Renal cortical epithelial cell (primary cell): ENCODE measurements at places on chromosomes 5 and 9. TPM values are rescaled to one million over a fixed set of nuclear protein-coding genes. Genes with fewer than 3 reads are reported as not detected.

Gene ACO1
- 78.0 and 190 TPM in 2 replicates for total RNA-seq

Gene HAPLN1
- not detected in 2 replicates for total RNA-seq

Gene SPINK6
- total RNA-seq = not detected in 2 replicates

Gene FOXE1
- 19.6 and 57.1 TPM in 2 replicates for total RNA-seq

Gene BBLN
- 60.3 and 79.9 TPM in 2 replicates for total RNA-seq

Gene TOR2A
- total RNA-seq = 3.3 and 6.4 TPM in 2 replicates

Gene IFNA13
- not detected in 2 replicates for total RNA-seq
